ENCODE measurements at places on chromosomes 7 and 10.
A peak's percentile ranks its signal among the peaks of the same experiment; 100 is the strongest.

- DNase-seq = no peak
Observed at GRCh38 chr10:15349112-15349511, 22.0 kb downstream of the FAM171A1 start.

DNA sequence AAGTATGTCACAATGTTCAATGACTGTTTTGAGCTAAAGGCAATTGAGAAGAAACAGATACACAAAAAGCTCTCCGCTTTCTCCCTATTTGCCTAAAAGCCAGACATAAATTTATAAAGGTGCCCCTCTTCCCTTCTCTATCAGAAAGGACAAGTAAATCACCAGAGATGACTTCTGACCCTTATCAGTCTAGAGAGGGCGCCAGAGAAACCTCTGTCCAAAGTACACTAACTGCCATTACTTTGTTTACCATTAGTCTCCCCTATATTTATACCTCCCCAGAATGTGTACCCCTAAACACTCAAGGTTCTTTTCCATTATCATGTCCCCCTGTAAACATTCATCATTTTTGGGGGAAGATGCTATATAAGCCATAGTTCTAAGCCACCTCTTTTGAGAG lies 49.3 kb downstream of the TPK1 start:
- DNase-seq = no peak

DNA sequence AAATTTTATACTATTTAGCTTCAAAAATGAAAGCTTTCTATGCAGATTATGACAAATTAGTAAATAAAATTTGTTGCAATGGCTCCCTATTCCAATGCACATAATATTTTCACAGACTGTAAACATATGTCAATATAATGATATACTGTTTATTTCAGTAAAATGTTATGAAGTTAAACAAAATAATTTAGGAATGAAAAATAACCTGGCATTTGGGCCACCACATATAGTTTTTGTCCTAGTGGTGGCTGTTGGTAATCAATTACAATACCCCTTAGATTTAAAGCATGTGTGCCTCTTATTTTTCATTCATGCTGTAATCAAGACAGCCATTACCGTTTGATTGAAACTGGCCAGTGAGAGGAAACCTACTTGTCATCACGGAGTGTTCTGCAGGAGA lies 928.5 kb upstream of the KCND2 start:
- DNase-seq = no peak

- no peak for DNase-seq
Observed at GRCh38 chr7:139111811-139112301, 2.3 kb upstream of the ZC3HAV1 start.

- DNase-seq = no peak
Observed at GRCh38 chr7:85424298-85424697, 237.4 kb upstream of the SEMA3D start.

DNA sequence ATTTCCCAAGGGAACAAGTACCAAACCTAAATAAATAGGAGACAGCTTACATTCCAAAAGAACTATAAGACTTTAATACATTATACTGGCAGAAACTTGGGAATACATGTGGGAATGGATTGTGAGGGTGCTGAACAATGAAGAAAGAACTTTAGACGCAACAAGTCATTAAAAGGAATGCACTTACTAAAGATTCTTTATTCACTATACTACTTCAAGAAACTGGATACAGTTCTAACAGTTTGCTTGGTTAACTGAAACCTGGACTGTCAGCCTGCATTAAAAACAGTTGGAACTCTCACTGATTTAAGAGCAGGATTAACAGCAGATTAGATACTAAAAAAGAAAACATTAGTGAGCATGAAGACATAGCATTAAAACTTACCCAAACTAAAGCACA lies 12.0 kb downstream of the CACUL1 start:
- no peak for DNase-seq

GRCh38 chr7:127474457-127474856 lies 81.9 kb upstream of the ZNF800 start:
- no peak for DNase-seq

DNA sequence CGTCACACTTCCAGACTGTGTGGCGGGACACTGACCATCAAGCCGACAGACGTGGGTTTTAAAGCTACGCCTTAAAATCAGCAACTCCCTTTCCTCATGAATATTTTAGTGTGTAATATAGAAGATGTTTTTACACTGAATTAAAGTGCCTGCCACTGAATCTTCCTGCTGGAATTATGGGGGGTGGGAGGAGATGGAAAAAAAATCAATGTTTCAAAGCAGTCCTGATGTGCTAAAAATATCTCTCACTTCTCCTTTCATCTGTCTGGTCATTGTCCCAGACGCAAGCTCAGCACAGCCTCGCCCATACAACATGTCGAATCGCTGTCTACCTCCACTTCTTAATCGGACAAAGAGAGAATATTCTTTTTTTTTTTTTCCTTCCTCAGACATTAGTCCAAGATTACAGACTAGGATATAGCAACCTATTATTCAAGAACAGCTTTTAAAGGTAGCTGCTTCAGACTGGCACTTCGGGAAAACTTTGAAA lies 165.1 kb upstream of the KLF14 start:
- DNase-seq = no peak

GRCh38 chr10:132208462-132209050 lies 21.8 kb downstream of the DPYSL4 start:
- DNase-seq = no peak

DNA sequence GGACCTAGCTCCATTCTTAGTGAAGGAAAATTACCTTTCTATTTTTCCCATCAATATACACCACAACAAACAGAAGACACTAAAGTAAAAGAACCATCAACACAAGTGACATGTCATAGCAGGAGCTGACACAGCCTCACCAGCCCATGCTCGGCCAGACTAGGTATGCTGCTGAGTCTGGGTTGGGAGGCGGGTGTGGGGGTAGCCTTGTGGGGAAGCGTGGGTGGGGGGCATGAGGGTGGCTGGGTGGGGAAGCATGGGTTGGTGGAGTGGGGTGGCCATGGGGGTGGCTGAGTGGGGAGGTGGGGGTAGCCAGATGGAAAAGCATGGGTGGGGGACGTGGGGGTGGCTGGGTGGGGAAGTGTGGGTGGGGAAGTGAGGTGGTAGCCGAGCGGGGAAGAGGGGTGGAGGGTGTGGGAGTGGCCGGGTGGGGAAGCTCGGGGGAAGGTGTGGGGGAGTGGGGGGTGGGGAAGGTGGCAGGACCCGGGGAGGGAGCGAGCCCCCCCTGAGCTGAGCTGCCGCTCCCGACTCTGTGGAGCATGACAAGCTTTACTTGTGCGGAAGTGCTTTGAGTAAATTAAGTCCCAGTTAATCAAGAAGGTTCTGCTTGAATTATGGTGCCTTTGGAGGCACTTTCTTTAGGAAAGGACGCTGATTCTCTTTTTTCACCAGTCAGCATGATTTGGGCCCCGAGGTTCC lies 294.6 kb upstream of the ZNF32 start:
- DNase-seq = no peak

DNA sequence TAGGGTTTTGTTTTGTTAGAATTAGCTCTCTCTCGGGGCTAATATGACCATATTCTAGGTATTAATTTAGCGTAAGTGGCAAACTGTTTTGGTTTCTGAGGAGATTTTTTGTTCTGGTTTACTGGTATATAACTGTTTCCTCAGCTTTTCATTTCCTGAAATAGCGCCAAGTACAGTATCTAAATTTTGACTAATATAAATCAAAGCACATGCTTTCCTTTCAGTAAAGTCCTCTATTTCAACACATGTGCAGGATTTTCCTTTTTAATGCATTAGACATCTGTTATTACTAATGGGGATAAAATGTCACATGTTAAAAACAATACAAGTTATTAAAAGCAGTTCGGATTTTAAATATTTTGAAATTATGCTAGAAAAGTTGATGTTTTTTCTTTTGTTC lies 11.3 kb downstream of the FERD3L start:
- no peak for DNase-seq

- no peak for DNase-seq
Observed at GRCh38 chr7:16317406-16317805, 103.9 kb downstream of the CRPPA start.

GRCh38 chr7:40223451-40224127 lies 88.8 kb downstream of the SUGCT start:
- no peak for DNase-seq

GRCh38 chr7:100539436-100540006 lies 518 bp downstream of the AGFG2 start:
- no peak for DNase-seq

DNA sequence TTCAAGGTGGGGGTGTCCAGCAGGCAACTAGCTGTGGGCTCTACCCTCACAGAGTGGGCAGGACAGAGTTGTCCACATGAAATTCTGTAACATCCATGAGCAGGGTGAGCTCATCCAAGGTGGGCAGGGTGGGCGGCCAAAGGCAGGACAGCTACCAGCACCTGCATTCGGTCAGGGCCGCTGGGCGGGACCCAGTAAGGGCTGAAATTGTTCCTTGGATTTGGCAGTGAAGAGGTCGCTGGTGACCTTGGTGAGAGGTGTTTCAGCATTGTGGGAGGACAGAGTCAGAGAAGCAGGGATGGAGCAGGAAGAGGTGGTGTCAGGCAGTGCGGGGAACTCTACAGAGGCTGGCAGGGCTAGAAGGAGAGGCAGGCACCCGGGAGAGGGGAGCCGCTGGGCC lies 23.9 kb downstream of the ADCYAP1R1 start:
- no peak for DNase-seq

DNA sequence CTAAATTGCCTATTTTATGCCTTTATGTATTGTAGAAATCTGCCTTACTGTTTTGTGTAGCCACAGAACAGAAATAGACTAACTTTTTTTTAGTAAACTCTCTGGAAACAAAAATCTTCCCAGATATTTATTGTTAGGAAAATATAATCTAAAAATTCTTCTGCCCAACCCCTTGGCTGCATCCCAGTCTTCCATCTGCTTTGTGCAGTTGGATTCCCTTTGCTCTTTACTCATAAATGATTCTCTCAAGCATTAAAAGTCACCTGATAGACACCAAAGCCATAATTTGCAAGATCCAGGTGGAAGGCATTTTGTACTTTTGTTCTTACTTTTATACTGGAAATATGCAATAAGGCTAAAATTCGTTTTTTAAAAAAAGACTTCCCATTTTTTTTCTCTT lies 6.1 kb upstream of the CAV2 start:
- no peak for DNase-seq

DNA sequence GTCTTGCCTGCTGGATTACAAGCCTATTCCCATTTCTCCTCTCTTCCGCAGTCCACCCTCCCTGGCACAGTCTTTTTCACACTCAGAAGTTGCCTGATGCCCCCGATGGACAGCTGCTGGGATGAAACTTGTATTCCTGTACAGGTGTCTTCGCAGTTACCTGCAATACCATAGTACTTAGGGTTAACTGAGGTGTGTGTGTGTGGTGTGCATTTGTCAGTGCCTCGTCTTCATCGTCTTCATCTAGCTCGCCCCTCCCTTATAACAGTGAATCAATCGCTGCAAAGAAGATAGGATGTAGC lies 11.0 kb downstream of the NXPH1 start:
- peak; percentile 41 for DNase-seq

DNA sequence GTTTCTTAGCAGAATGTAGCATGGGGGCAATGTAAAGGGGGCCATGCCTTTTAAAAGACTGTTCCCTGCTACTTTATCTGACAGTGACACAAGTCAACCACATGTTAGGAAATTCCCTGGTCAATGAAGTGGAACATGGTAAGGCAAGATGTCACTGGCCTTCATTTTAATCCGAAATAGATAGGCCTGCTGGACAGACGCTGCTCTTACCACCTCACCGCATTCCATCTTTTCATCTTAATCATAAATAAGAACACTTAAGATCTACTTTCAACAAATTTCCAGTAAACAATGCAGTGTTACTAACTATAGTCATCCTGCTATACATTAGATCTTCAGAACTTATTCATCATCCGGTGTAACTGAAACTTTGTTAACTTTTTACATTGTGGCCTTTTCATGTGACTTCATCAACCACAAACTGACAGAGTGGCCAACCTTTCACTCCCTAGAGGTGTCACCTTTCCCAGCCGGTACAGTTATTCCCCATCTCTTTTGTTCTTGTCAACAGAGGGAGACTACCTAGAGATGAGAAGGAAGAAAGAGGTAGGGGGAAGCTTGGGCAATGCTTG lies 15.6 kb downstream of the ASB4 start:
- DNase-seq = no peak

- DNase-seq = no peak
Observed at GRCh38 chr7:47704936-47705335, 123.0 kb upstream of the TNS3 start.

DNA sequence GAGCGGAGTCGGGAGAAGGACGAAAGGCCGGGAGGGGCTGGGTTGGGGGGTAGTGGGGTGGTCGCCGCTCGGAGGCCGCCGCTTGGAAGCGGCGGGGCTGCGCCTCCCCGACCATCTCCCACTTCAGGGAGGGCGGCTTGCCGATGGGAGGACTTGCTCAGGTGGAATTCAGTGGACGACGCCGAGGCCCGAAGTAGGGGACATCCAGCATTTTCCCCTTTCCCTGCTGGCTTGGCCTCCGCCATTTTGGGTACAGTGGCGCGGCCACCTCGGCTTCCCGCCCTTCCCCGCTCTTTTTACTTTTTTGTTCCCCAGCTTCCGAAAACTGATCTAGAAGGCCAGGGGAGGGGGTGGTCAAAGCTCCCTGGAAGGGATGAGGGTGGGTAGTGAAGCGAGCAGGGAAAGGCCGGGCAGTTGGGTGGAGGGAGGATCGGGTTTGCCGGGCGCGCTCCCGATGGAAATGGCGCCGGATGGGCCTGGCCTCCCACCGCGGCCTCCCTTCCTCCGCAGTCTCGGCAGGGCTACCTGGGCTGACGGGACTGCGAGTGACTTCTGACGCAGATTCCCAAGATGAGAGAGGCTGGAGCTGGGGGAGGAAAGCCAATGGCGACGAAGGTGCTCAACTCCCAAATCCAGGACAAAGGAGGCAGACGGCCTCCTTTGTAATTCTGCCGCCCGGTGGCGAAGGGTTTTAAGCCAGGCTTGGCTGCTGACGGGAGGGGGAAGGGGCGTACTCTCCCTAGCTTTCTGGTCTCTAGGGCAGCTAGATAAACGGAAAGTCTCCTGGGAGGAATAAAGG lies at the start of gene PBLD:
Gene PBLD (minus strand): TSS at position 670 of the 799 bp plus-strand sequence. CDS start 26,084 bp downstream, outside the sequence.
- peak; percentile 64 for DNase-seq

- DNase-seq = no peak
Observed at GRCh38 chr7:12569673-12570072, 847 bp upstream of the SCIN start.

DNA sequence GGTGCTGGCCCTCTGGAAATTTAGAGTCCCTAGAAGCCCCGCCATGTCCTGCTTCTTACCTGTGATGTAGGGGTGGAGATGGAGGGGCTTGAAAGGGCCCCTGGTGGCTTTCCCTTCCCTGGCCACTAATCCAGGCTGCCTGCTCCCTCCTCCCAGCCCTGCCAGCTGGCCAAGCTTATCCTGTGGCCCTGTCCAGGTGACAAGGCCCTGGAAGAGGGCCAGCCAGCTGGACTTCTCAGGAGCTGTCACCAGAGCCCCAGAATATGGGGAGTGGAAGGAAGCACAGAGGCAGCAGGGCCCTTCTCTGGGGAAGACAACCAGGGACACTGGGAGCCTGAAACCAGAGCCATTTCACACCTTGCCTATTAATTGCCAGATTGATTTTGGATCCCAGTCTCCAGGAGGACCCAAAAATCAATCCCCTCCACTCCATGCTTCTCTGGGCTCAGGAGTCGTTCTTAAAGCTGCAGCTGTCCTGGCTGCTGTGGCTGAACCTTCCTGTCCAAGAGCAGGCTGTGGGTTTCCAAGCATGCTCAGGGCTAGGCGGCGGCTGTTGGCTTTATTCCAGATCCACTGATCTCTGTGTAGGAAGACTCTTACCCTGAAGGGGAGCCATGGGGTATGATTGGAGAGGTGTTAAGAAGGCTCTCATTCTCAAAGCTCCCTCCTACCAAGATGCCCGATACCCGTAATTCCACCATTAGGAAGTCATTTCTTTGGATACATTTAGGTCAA lies 52.6 kb upstream of the PCBD1 start:
- DNase-seq = peak; percentile 2

GRCh38 chr10:36448760-36449691 lies 676.4 kb upstream of the ANKRD30A start:
- no peak for DNase-seq
